ENCODE measurements at places on chromosomes 12 and 14.

DNA sequence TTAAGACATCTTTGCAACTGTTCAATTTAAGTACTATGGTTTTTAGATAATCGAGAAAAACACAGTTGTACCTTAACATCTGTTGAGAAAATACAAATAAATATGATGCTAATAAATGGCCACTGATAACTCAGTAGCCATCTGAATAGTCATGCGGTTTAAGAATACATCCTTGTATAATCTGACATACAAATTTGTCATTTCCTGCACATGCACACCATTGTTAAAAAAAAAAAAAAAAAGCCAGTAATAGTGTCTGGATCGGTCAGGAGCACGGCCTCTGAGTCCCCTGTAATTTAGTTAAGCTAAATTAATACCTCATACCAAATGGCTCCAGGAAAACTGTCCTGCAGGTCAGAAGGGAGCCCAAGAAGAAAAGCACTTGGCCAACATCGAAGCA lies 16.8 kb downstream of the RFC5 start:
- DNase-seq, result no peak

DNA sequence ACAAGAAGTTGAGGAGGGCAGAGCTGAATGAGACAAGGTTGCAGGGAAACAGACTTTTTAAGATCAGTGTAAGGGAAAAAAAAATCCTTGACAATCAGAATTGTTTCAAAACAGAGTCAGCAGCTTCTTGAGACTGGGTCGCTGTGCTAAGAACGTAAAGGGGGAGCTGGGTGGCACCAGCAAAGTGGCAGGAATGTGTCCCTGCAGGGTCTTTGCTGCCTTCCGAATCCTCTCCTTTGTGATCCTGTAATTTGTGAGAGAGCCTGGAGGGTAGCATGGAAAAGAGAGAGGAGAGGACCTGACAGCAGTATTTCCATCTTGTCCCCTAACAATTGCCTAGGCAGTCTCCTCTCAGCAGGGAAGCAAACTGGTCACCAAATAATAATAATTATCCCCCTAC lies 472.8 kb downstream of the RGS6 start:
- no peak for DNase-seq

DNA sequence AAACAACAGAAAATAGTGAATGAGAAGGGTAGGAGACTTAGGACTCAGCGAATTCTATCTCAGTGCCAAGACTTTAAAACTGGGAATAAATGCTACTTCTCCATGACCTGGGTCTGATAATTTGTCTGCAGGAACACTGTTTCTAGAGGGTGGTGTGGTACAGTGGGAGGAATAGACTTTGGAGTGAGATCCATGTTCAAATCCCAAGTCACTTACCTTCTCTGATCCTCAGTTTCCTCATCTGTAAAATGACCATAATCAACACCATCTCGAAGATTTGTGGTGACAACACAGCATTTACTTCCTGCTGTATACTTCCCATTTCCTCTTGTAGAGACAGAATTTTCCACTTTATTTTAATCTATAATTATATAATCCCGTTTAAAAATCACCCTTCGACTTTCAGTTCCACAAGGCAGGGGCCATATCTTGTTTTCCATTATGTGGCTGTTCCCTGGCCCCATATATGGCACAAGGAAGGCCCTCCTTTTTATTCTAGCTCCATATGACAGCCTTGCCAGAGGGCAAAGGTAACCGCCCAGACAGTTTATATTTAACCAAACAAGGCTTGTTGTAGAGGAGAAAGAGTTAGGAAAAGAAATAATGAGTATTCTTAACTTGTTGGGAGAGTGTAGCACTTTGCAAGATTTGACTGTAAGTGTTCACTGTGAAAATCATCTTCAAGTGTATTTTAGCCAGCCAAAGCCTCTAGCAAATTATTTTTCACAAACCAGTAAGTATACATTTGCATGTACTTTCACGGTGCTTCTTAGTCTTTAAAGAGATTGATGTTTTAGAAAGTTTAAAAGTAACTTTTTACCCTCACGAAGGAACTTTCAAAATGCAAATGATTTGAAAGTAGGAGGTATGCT lies 243.1 kb downstream of the AKAP6 start:
- DNase-seq, result no peak

DNA sequence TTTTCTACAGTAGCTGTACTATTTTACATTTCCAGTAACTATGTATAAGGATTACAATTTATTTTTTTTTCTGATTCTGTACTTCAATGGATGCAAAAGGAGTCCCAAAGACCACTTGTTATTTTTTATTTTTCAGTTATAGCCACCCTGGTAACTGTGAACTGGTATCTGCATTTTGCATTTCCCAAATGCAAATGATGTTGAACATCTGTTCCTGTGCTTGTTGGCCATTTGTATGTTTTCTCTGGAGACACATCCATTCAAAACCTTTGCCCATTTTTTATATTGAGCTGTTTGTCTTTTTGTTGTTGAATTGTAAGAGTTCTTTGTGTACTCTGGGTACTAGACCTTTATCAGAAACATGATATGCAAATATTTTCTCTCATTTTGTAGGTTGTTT lies 485.6 kb downstream of the LRIG3 start:
- no peak for DNase-seq

DNA sequence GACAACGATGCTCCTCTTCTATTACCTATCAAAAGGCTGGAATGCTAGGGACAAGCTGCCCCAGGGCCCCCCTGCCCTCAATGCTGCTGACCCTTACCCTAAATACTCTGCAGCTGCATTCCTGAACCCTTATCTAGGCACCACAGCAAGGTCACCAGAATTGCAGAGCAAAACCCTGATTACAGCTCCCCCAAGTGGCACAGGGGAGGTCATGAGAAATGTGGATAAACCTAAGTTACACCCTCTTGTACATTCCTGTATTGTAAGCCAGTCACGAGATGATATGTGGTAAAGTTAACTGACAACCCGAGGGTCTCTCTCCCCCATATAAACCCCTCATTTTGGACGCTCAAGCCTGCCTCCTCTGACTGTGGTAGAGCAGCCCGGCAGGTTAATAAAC lies 411.8 kb upstream of the STXBP6 start:
- DNase-seq, result no peak

DNA sequence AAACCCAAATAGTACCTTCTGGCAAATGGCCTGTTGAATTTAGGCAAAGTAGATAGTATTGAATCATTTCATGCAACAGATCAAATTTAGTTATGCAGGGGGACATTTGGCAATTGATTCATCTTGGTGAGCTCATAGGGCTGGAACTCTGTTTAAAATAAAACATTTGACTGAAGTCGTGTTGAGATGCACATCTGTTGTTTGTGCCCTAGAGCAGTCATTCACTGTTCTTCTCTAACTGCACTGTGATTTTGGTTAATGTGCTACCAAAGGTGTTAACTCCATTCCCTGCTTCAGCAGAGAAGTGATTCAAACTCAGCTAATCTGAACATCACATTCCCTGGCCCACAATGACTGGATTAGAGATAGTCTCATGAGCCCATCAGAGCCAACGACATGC lies 44.0 kb upstream of the CSRP2 start:
- DNase-seq, result no peak

DNA sequence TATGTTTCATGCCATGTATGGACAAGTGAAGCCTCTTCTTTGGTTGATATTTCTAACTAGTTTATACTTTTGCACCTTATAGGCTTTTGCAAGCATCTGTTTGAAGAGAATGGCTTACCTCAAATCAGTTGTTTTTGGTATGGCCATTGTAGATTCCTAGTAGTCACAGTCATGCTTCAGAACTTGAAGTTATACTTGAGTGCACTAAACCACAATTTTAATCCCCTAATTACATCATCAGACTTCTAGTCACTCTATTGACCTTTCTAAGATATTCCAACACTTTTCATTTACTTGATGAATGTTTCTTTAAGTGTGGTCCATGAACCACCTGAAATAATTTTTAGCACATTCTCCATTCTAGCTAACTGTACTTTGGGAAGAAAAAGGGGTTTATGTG lies 18.6 kb upstream of the KLRB1 start:
- DNase-seq, result no peak

GRCh38 chr14:28876572-28876945 lies 110.0 kb downstream of the FOXG1 start:
- no peak for DNase-seq

DNA sequence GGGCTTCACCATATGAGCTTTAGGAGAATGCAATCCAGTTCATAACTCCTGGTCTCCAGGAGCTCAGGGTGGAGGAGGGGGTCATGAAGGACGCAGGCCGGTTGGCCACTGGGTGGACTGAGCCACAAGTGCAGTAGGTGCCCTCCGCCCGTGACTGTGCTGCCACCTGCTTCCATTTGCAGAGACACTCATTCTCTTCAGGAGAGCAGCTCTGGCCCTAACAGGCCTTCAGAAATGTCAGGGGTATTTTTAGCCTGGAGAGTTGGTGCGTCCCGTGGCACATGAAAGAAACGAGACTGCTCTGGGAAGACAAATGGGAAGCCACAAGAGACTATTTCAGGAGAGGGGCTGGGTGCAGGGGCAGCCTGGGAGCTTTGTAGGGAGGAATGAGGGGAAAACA lies 74.6 kb upstream of the MYL2 start:
- no peak for DNase-seq

DNA sequence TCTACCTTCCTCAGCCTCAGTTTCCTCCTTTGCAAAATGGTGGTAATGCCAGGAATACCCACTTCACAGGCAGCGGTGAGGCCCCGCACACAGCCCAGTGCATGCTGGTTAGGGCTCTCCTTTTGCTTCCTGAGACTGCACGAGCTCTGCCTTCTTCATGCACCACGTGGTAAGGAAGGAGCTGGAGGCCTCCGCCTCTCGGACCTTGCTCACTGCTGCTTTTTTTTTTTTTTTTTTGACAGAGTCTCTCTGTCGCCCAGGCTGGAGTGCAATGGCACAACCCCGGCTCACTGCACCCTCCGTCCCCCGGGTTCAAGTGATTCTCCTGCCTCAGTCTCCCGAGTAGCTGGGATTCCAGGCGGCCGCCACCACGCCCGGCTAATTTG lies 18.1 kb downstream of the TAMALIN start:
- peak; percentile 54 for DNase-seq

DNA sequence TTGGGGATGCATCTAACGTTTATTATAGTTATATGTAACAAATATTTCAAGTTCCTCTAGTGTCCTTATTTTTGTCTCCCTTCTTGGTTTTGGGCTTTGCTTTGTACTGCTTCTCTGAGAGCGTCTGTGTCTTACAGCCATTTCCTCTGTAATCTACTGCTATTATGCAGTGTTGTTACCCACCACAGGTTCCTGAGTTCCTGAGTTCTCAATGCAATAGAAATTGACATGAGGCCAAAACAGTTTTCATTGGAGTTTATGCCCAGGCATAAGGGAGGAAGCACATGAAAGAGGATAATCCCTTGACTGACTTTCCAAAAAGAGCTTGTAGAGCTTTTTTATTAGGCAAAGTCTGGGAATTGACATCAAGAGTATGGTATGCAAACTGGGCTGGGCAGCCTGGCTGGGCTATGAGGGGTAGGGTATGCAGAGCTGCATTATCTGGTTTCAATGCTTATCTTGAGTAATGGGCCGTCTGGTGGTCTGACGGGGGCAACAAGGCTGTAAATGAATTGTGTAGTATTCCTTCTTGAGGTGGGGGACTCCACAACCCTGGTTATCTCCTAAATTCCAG lies 722.5 kb upstream of the ATXN7L3B start:
- no peak for DNase-seq

DNA sequence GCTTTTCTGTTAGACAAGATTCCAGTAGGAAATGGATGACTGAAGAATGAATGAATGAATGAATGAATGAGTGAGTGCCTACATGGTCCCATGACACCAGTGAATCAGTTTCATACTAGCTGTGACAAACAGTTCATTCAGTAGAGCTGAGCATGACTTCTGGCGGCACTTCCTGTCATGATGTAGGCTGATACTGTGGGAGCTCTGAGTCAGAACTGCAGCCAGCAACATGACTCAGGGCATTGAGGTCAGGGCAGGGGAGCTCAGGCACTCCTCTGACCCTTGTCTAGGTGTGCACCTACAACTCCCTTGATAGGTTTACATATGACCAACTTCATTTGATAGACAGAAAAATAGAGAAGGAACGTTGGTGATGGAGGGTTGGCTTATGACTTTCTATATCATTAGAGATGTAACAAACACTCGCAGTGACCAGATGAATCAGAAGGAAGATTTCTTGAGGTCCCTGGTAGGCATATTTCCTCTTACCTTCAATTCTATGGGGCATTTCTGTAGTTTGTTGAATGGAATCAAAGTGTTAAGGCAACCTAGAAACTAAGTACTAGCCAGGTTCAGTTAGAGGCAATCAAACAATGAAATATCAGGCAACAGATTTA lies 139.3 kb upstream of the ARHGAP5 start:
- peak; percentile 71 for DNase-seq

- peak; percentile 46 for DNase-seq
Measured at GRCh38 chr12:67649570-67650387, 1.2 kb downstream of the DYRK2 start.

DNA sequence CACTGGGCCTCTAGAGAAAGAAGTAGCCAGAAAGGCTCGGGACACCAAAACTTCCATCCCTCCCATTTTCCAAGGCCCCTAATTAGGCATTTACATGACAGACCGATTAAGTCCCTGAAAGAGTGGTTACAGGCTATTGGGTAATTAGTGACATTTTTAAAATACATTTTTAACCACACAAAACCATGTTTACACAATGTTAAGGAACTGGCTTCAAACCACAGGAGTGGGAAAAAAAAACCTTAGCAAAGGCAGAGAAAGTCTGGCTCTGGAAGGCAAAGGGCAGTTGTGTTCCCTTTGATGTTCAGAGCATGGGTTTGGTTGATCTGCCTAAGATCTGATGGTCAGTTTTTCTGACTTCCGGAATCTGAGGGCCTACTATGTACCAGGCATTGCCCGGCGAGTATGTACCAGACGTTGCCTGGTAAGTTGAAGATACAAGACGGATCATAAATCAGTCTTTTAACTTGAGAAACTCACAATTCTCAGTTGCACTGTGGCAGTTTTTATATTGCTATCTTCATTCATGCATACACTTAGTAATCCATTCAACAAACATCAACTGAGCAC lies 576.5 kb downstream of the MED13L start:
- no peak for DNase-seq

GRCh38 chr12:50951112-50951511 lies 1.2 kb upstream of the HIGD1C start:
- DNase-seq, result no peak

DNA sequence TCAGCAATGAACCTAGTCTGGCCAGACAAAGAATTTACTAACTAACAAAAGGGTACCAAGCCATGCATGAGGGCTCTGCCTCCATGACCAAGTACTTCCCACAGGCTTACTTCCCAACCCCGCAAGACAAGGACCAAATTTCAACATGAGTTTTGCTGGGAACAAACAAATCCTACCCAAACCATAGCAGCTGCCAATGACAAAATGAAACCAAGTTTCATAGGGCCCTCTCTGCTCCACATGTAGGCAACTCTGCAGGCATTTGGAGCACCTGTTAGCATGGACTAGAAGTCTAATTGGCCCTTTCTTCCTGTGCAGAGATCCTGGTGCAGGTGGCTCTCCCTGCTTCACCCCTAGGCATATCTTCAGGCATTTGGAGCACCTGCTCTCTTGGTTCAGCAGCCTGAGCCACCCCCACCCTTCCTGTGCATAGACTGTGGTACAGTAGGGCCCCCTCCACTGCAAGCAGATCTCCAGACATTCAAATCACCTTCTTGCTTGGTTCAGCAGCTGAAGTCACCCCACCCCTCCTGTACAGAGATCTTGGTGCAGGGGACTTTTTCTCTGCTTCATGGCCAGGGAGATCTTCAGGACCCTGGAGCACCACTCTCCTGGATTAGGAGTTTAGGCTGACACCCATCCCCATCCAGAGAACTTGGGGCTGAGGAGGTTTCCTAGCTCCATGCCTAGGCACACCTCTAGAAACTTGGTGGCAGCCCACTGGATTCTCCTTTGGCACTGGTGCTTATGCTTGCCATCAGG lies 308.7 kb downstream of the RPAP3 start:
- DNase-seq, result peak; percentile 43

- DNase-seq, result no peak
Measured at GRCh38 chr14:31060253-31060875, 34.2 kb upstream of the STRN3 start.

GRCh38 chr12:40010899-40011774 lies 94.7 kb downstream of the SLC2A13 start:
- peak; percentile 55 for DNase-seq

Data from stimulated activated CD4-positive, alpha-beta T cell treated with anti-CD3 and anti-CD28 coated beads, Interleukin-2, amount 100 ng/mL, for 24 hours (primary cell).